ENCODE measurements at places on chromosomes 3 and 15.

DNA sequence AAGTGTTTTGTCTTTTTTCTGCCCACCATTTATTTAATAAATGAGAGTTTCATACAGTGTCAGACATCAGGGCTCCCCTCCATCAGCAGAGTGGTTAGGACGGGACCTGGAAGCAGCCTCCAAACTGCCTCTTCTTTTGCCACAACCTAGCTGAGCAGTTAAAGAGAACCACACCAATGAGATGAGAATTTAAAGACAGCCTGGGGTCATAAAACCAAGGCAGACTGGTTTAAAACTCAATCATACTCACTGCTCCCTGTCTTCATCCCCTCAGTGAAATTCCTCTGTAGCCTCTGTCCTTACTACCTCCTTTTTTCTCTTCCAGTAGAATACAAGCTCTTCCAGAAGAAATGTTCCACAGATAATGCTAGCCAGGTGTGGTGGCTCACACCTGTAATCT, 78.7 kb downstream of the WWTR1 start:
- DNase-seq, result no peak

DNA sequence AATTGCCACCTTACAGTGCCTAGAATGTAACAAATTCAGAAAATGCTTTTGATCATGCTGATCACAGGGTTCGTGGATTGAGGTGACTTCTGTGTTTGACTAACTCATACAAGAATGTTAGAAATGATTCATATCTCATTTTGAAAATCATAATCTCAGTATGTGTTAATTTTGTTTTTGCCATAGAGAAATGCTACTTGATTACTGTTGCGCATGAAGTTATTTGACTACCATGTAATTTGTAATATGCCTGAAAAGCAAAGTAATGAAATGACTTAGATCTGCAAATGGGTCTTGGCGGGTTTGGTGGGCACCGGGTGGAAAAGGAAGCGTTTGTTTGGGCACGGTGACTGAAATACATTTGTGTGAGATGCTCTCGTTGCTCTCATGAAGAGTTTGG, 173.6 kb upstream of the BHLHE40 start:
- DNase-seq, result no peak

DNA sequence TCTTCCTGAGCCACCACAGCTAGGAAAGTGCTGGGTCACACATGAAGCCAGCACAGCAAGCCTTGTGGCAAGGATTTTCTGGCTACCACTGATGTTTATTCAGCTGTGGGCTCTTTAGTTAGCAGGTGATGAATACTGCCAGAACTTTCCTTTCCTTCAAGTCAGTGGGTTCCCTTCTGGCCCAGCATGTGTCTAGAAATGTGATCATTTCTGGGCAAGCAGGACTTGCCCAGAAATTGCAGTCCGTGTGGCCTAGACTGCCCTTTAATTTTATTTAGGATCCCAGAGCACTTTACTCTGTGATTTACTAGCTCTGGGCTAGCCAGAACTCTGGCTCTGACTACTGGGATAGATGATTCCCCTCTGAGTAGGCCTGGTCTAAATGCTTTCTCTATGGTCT, 397.5 kb downstream of the ZIC4 start:
- no peak for DNase-seq

GRCh38 chr15:38745126-38745525, 180.5 kb upstream of the RASGRP1 start:
- no peak for DNase-seq

DNA sequence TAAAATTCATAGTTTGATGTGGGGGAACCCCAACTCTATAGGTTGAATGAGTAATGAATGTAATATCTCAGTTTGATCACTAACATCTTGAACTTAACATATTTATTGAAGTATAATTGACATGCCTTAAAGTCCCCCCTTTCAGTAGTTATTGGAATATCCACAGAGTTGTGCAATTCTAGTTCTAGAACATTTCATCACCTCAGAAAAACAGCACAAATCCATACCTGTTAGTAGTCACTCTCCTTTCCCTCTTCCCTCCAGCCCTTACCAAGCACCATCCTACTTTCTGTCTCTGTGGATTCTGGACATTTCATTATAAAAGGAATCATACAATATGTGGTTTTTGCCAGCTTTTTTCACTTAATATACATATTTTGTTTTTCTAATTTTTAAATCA, 8.7 kb upstream of the NIT2 start:
- no peak for DNase-seq

DNA sequence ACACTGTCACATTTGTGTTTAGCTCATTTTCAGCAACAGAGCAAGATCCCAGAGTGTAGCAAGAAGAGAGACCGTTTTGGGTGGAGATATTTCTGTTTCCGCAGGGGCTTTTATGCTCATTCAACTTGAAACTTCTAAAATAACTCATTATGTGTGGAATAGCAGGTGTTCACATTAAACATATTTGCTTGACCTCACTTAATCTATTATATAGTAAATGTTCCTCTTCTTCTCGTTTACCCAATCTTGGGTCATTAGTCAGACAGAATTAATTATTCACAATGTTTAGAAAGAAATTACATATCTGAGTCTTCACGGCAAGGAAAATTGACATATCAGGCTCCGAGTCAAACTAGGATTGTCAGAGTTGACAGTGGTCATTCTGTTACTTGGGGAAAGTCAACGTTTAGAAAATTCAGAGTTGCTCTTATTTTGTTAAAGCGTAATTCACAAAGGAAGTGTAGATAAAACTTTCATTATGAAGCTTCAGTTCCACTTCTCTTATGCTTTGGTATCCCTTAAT, 222.9 kb downstream of the TPRG1 start:
- no peak for DNase-seq

DNA sequence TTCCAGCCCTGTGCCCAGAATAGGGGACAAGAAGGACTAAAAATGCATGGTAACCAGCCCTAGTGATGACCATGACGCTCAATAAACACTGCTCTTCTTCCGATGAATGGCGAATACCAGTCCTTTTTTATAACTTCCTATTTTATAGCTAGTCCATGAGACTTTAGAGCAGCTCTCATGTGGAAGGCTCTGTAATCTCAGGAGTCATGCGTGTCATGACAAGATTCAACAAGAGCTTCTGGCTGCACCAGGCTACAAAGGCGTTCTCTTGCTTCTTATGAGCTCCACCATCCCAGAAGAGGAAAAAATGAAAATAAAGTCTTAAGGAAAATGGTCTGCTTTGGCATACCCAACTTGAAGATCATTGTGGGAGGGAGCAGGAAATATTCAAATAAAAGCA, 141.0 kb downstream of the TMCO5A start:
- no peak for DNase-seq

GRCh38 chr3:179446501-179446900, 4.8 kb downstream of the GNB4 start:
- DNase-seq, result no peak

DNA sequence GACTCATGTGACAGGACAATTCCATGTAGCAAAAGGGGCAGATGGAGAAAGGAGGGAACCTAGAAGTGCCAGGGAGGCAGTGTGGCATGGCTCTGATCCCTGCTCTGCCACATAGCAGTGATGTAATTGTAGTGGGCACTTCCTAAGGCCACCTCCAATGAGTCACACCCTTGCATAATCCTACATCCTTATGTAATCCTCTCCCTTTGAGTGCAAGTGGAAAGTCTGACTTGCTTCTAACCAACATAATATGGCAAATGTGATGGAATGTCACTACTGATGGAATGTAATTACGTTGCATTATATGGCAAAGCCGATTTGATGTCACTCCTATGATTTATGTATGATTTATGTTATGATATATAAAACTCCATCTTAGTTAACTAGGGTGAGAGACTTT, 72.9 kb upstream of the ATP2C1 start:
- no peak for DNase-seq

DNA sequence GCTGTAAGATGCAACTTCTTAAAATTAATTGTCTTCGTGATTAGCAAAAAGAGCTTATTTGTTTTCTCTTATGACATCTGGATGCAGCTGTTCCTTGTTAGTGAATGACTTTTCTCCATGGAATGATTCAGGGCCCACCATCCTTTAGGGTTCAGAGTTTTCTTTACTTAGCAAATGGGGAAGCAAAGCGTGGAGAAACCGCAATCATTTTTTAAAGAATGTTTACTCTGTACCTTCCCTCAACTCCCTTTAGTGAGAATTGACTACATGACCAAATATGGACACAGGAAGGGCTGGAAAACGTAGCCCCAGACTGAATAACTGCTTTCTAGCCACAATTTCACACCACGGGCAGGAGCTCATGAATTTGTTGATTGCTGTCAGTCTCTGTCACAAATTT, 130.1 kb downstream of the EDEM1 start:
- DNase-seq, result no peak

DNA sequence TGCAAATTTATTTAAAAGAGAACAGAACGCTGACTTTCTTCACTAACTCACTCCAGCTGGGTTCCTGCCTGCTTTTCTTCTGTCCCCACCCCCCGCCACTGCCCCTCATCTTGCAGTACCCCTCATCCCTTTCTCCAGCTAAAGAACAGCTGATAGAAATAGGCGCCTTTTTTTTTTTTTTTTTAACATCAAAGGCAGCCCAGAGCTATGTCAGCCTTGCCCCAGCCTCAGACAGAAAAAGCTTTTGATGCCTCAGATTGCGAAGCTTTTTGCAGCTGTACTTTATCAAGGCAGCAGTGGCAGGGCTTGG, 1.8 kb downstream of the CADPS start:
- no peak for DNase-seq

GRCh38 chr3:129441782-129442181, 1.8 kb downstream of the IFT122 start:
- DNase-seq, result no peak

Data from activated T-helper 1 cell treated with Interleukin-2 at 50 U/mL for 16 hours (primary cell).